CD14-positive monocyte (primary cell): ENCODE measurements at places on chromosomes 4 and X.

DNA sequence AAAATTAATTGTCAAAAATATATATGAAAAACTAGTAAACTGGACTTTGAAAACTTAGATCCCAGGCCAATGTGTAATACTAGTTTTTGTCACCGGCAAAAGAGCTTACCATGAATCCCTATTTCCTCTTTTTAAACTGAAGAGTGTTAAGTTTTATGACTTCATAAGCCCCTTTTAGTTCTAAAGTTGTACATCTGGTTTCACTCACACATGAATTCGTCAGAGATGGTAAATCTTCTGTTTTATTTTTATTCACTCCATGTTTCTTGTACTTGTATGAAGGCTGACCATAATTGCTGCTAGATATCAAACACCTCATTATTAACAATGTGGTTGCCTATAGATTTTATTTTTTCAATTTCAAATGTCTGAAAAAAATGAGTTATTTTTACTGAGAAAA, 827.9 kb downstream of the PCDH7 start:
- H3K27me3 ChIP-seq, result no peaks in the 10 kb centered on the region
- H3K4me3 ChIP-seq, result no peak overlapping the region
- no peaks in the 10 kb centered on the region for H3K36me3 ChIP-seq
- no peaks in the 10 kb centered on the region for H3K4me1 ChIP-seq
- no peak for DNase-seq
- no peak overlapping the region for H3K27ac ChIP-seq

DNA sequence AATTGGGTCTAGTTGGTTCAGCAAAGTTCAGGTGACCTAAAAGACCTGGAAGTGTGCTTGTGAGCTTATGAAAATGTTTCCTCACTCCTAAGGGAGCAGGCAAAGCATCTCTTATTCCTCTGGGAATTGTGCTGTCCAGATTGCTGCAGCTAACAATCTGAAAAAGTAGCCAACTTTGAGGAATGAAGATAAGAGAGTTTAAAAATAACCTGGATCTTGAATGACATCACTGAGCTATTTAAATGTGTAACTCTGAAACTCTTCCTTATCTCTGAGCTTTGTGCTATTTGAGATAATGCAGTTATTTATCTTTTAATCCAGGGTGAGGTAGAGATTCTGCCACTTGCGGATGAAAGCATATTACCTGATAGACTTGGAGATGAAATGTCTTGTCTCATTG, 384.8 kb downstream of the PPP4R3C start:
- no peak overlapping the region for H3K4me3 ChIP-seq
- H3K27me3 ChIP-seq, result no peaks in the 10 kb centered on the region
- H3K27ac ChIP-seq, result no peak overlapping the region
- H3K4me1 ChIP-seq, result no peaks in the 10 kb centered on the region
- H3K36me3 ChIP-seq, result no peaks in the 10 kb centered on the region
- DNase-seq, result no peak

GRCh38 chrX:11792461-11793421, 34.7 kb downstream of the MSL3 start:
- no peak overlapping the region for H3K27ac ChIP-seq
- H3K4me1 ChIP-seq, result no peaks in the 10 kb centered on the region
- no peaks in the 10 kb centered on the region for H3K36me3 ChIP-seq

GRCh38 chr4:72063726-72064125, 31.9 kb downstream of the NPFFR2 start:
- H3K27ac ChIP-seq, result no peak overlapping the region
- DNase-seq, result no peak
- no peak overlapping the region for H3K4me3 ChIP-seq
- no peaks in the 10 kb centered on the region for H3K4me1 ChIP-seq

- no peaks in the 10 kb centered on the region for H3K36me3 ChIP-seq
- no peak for DNase-seq
- H3K4me3 ChIP-seq, result no peak overlapping the region
- no peaks in the 10 kb centered on the region for H3K27me3 ChIP-seq
- H3K4me1 ChIP-seq, result no peaks in the 10 kb centered on the region
- no peak overlapping the region for H3K27ac ChIP-seq
Measured at GRCh38 chr4:120078216-120078615, 11.6 kb upstream of the MAD2L1 start.

- H3K36me3 ChIP-seq, result no peaks in the 10 kb centered on the region
- no peaks in the 10 kb centered on the region for H3K27me3 ChIP-seq
- no peak for DNase-seq
- no peak overlapping the region for H3K27ac ChIP-seq
Measured at GRCh38 chr4:106762666-106763443, 273.3 kb downstream of the DKK2 start.

- no peaks in the 10 kb centered on the region for H3K4me1 ChIP-seq
- H3K36me3 ChIP-seq, result no peaks in the 10 kb centered on the region
- peaks cover 86% of the 10 kb centered on the region for H3K27me3 ChIP-seq
- H3K4me3 ChIP-seq, result peak overlapping the region; percentile 76
Measured at GRCh38 chrX:137427426-137427778, 138.5 kb upstream of the ZIC3 start.

DNA sequence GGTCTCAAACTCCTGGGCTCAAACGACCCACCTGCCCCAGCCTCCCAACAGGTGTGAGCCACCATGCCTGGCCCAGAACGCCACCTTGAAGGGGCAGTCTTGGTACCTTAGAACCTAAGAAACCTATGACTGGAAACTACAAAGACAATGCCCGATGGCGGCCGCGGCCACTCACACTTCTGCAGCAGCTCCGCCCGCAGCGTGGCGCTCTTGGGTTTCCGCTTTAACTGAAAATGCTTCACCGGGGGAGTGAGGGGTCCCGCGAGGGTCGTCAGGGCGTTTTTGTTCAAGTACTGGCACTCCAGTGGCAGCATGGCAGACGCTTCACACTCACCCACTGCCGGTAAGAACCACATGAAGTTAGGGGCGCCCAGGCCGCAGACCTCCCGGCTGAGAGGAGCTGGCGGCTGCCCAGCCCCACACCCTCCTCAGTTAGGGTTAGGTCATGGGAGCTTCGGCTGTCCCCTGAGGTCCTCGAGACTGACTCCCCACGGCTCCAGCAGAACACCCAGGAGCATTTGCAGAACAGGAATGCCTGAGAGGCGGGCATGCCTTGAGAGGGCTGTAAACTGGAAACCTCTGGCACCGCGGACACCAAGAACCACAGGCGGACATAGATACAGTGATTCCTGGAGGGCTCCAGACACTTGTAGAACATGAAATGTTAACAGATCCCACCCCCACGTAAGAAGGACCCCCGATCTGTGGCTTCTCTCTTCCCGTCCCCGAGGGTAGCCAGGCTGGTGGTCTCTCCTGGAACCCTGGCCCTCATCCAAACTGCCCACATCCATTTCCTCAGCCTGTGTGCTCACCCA, 19.0 kb downstream of the NELFA start:
- H3K36me3 ChIP-seq, result peaks cover 73% of the 10 kb centered on the region
- DNase-seq, result no peak
- H3K4me3 ChIP-seq, result no peak overlapping the region
- no peaks in the 10 kb centered on the region for H3K27me3 ChIP-seq
- no peak overlapping the region for H3K27ac ChIP-seq

DNA sequence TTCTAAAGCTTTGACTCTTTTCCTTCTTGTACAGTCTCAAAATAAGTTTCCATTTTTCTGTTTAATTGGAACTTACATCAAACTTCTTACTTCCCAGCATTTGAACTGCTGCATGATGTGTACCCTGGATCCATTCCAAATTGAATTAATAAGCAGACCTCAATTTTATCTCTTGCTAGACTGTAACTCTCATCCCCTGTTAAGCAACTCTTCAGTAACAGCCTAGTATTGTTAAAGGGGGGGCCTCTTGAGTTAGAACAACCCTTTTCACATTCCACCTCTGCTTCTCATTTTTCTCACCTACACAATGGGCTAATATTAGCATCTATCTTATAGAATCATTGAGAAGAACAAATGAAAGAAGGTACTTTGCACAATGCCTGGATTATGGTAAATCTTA, 169.4 kb downstream of the IL1RAPL1 start:
- H3K27ac ChIP-seq, result no peak overlapping the region
- no peaks in the 10 kb centered on the region for H3K36me3 ChIP-seq
- no peak overlapping the region for H3K4me3 ChIP-seq
- H3K27me3 ChIP-seq, result no peaks in the 10 kb centered on the region

- H3K4me3 ChIP-seq, result no peak overlapping the region
- DNase-seq, result no peak
- H3K36me3 ChIP-seq, result no peaks in the 10 kb centered on the region
- no peaks in the 10 kb centered on the region for H3K27me3 ChIP-seq
- H3K27ac ChIP-seq, result no peak overlapping the region
Measured at GRCh38 chr4:7808752-7809151, 130.9 kb downstream of the AFAP1 start.

- DNase-seq, result no peak
- H3K4me1 ChIP-seq, result peaks cover 12% of the 10 kb centered on the region
- peaks cover 11% of the 10 kb centered on the region for H3K36me3 ChIP-seq
- H3K4me3 ChIP-seq, result no peak overlapping the region
Measured at GRCh38 chrX:24168807-24169206, 19.3 kb downstream of the ZFX start.
